ENCODE measurements at places on chromosomes 1 and 21. TPM values are rescaled to one million over a fixed set of nuclear protein-coding genes. Genes with fewer than 3 reads are reported as not detected.

DNA sequence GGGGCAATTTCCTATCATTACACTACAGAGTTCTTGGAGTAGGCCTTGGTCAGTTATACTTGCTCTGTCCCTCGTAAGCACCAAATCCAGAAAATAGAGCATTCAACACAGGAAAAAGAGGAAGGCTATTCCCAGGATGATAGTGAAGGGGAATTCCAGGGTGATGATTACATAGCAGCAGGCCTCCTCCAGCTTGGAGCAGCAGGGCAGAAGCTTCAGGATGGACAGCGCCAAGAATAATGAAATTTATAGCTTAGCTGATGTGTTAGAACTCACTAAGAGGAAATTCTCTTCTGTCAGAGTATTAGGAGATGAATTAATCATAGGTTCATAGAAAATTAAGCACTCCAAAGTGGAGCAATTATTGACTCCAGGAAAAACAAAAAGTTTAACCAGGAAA is 10.8 kb upstream of the SMAP2 start:
- H3K4me1 ChIP-seq: no peaks in the 10 kb centered on the region
- no peak overlapping the region for H3K4me3 ChIP-seq
- H3K36me3 ChIP-seq: no peaks in the 10 kb centered on the region
- H3K27me3 ChIP-seq: no peaks in the 10 kb centered on the region

DNA sequence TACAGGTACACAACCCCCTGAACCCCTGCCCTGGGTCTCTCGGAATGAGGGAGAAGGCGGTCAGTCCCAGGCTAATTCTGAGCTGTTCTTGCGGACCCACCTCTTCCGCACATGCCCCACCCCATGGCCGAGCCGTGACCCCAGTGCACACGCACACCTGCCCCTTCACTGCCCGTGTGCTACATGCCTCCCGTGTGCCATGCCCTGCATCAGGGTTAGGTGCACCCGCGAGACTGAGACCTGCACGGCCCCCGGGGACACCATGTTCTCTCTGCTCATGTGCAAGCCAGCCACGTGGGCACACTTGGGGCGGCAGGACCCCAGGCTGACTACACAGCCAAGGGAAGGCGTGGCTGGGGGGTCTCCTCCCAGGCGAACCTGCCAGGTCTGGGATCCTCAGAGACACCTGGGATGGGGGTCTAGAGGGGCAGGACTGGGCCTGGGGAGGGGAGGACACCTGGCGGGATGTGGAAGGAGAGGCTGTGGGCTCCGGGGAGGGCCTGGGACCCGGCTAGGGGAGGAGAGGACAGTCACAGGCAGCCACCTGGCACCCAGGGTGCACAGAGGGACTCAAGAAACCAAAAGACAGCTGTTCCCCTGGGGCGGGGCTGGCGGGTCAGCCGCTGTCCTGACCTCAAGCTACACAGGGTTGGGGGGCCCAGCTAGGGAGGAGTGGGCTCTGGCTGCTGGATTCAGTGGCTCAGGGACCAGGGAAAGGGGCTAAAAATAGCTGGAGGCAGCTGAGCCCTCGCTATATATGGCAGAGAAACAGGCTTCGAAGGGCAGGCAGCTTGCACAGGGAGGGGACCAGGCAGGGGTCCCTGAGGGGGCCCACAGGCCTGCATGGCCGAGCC is 133.4 kb downstream of the CASZ1 start:
- no peaks in the 10 kb centered on the region for H3K27me3 ChIP-seq
- H3K4me3 ChIP-seq: no peak overlapping the region
- H3K36me3 ChIP-seq: no peaks in the 10 kb centered on the region
- H3K27ac ChIP-seq: no peak overlapping the region
- no peak for DNase-seq
- H3K4me1 ChIP-seq: no peaks in the 10 kb centered on the region

DNA sequence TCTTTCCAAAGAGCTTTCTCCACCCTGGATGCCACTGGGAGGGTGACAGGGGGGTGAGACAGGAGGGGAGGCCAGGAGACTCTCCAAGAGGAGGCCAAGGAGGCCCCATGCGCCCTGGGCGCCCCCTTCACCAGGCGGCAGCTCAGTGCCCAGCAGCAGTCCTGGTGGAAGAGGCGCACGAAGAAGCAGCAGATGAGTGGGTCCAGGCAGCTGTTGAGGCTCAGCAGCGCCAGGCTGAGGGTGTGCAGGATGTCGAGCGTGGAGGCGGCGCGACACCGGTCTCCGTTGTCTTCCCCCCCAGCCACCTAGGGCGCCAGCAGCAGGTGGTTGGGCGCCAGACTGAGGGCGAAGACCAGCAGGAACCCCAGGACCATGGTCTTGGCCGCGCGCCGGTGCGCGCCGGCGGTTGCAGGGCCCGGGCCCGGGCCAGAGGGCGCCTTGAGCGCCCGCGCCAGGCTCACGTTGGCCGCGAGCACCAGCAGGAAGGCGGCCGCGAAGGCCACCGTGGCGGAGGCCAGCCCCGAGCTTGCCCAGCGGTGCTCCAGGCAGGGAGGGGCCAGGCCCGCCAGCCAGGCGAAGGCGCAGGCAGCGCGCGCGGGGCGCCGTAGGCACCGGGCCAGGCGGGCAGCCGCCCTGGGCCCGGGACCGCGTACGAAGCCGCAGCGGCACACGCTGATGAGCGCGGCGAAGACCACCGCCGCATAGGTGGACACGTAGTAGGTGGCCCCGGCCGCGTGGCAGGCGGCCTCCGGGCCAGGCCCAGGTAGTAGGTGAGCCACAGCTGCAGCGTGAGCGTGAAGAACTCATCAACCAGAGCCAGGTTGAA is 8.6 kb downstream of the TMEM35B start:
- H3K27me3 ChIP-seq: no peaks in the 10 kb centered on the region
- no peaks in the 10 kb centered on the region for H3K4me1 ChIP-seq
- H3K4me3 ChIP-seq: no peak overlapping the region
- no peak for DNase-seq
- peaks cover 20% of the 10 kb centered on the region for H3K36me3 ChIP-seq

DNA sequence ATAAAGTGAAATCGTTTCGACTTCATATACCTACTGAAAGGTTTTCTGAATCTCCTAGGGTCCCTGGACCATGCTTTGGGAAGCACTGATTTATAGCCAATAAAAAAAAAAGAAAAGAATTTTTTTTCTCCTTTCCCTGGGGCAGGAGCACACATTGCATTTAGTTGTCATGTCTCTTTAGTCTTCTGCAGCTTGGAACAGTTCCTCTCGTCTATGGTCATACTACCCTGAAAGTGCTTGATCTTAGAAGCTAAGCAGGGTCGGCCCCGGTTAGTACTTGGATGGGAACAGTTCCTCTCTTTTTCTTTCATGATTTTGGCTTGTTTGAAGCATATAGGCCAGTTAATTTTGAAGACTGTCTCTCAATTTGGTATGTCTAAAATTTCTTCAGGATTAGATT is 3.7 kb upstream of the SERPINC1 start:
- no peak overlapping the region for H3K4me3 ChIP-seq
- H3K27ac ChIP-seq: no peak overlapping the region
- H3K27me3 ChIP-seq: no peaks in the 10 kb centered on the region

The CD55 gene
- 120 TPM for total RNA-seq
